ENCODE measurements at places on chromosomes 16 and 17. TPM values are rescaled to one million over a fixed set of nuclear protein-coding genes. Genes with fewer than 3 reads are reported as not detected.

The CES1 gene
- 7.5 TPM for total RNA-seq

The TEX19 gene
- not detected for total RNA-seq

The NPIPA5 gene
- 0.69 TPM for total RNA-seq

The CTRL gene
- 0.89 TPM for total RNA-seq

The LHX1 gene
- total RNA-seq: 2.9 TPM

The GP1BA gene
- total RNA-seq: not detected

The SHISA9 gene
- total RNA-seq: 9.5 TPM

The CPD gene
- total RNA-seq: 182 TPM

- H3K27me3 ChIP-seq: peaks cover 26% of the 10 kb centered on the region
- no peak overlapping the region for H3K27ac ChIP-seq
- H3K36me3 ChIP-seq: no peaks in the 10 kb centered on the region
- DNase-seq: no peak
- H3K4me3 ChIP-seq: no peak overlapping the region
Measured at GRCh38 chr16:73163238-73163815, 115.4 kb upstream of the ZFHX3 start.

- H3K27ac ChIP-seq: no peak overlapping the region
- H3K4me1 ChIP-seq: peaks cover 5% of the 10 kb centered on the region
- no peaks in the 10 kb centered on the region for H3K36me3 ChIP-seq
- DNase-seq: no peak
- peaks cover 34% of the 10 kb centered on the region for H3K27me3 ChIP-seq
Measured at GRCh38 chr16:86075839-86076440, 177.0 kb downstream of the IRF8 start.

GRCh38 chr17:78365561-78366108 is 5.8 kb upstream of the SOCS3 start:
- H3K27me3 ChIP-seq: peaks cover 17% of the 10 kb centered on the region
- peak overlapping the region; percentile 89 for H3K27ac ChIP-seq
- H3K36me3 ChIP-seq: no peaks in the 10 kb centered on the region
- peaks cover 26% of the 10 kb centered on the region for H3K4me1 ChIP-seq

DNA sequence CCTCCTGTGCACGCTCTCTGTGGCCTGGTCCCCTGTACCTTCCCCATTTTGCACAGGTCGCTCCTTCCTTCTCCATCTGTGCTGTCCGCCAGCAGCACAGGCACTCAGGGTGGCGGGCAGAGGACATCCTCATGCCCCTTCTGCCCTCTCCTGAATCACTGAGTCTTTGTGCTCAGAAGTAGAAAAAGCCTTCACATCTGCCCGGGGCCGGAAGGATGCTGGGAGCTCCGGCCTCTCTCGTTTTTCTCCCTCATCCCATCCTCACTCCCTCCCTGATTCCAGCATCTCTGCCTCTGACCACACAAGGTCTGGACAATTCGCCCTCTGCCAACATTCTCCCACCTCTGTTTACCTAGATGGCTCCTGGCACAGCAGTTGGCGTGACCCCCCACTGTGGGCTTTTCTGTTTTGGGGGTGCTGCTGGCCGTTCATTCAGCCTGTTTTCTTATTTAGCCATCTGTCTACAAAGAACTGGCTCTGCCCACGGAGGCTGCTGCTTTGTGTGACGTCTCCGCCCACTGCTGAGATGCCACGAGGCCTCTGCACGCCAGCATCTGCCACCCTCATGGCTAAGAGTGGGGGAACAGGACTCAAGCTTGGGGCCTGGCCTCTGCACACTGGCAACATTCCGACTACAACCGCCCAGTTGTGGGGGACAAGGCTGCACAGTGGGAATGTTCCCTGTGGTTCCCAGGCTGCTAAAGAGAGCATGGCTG is 36.7 kb downstream of the SEC14L5 start:
- DNase-seq: no peak
- H3K27me3 ChIP-seq: no peaks in the 10 kb centered on the region
- H3K36me3 ChIP-seq: peaks cover 2% of the 10 kb centered on the region
- H3K4me1 ChIP-seq: peaks cover 9% of the 10 kb centered on the region
- H3K4me3 ChIP-seq: no peak overlapping the region
- no peak overlapping the region for H3K27ac ChIP-seq

GRCh38 chr17:82505296-82505695 is 14.2 kb upstream of the FOXK2 start:
- H3K27ac ChIP-seq: no peak overlapping the region
- H3K4me1 ChIP-seq: no peaks in the 10 kb centered on the region
- no peak for DNase-seq
- no peaks in the 10 kb centered on the region for H3K27me3 ChIP-seq
- no peak overlapping the region for H3K4me3 ChIP-seq
- no peaks in the 10 kb centered on the region for H3K36me3 ChIP-seq

- DNase-seq: no peak
- peak overlapping the region; percentile 24 for H3K4me3 ChIP-seq
- peaks cover 6% of the 10 kb centered on the region for H3K4me1 ChIP-seq
Measured at GRCh38 chr16:28935924-28936783, 4.4 kb downstream of the CD19 start.

GRCh38 chr16:4103745-4104144 is 12.5 kb downstream of the ADCY9 start:
- H3K4me1 ChIP-seq: no peaks in the 10 kb centered on the region
- H3K27ac ChIP-seq: no peak overlapping the region
- no peaks in the 10 kb centered on the region for H3K27me3 ChIP-seq
- DNase-seq: no peak
- H3K4me3 ChIP-seq: no peak overlapping the region

DNA sequence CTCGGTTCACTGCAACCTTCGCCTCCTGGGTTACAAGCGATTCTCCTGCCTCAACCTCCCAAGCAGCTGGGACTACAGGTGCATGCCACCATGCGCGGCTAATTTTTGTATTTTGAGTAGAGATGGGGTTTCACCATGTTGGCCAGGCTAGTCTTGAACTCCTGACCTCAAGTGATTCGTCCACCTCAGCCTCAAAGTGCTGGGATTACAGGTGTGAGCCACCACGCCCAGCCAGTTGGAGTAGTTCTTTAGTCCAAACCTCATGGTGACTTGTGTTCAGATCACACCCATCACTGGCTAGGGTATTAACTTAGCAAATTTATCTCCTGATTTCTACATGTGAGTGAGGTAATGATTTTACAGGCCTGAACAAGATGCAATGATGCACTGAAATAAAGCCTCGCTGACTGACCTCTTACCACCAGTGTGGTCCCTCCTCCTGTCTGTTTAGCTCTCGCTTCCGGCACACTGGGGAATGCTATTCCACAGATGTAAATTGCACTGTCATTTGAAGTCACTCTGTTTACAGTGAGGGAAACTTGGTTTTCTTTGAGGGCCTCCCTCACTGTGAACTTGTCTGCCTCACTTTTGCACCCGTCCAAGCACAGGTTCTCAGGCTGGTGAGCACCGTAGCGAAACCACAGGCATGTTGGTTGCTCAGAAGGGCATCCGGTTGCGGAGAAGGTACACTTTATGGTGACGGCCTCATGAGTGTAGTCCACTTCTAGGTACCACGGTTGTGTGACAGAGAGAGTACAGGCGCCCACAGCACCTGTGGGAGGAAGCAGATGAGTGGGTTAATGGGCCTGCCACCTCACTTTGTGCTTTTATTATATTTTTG is 5.5 kb downstream of the IGSF6 start:
- H3K27ac ChIP-seq: no peak overlapping the region
- H3K36me3 ChIP-seq: peaks cover 4% of the 10 kb centered on the region
- H3K27me3 ChIP-seq: no peaks in the 10 kb centered on the region
- no peak overlapping the region for H3K4me3 ChIP-seq
- H3K4me1 ChIP-seq: no peaks in the 10 kb centered on the region

DNA sequence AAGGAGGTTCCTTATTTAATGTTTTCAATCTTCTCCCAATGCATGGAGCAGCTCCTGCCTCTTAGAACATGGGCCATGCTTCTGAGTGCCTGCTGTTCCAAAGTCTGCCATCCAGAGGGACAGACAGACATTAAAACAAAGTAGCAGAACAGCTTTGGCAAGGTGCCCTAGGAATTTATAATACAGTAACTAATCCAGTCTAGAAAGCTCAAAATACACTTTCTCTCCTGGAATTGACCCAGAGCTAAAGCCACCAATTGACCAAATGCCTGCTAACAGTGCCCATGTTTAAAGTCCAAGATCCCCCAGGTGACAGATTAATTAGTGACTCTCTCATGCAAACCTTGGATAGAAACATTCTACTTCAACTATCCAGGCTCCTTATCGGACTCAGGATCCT is 11.1 kb upstream of the CHRNE start:
- H3K27ac ChIP-seq: no peak overlapping the region
- H3K36me3 ChIP-seq: no peaks in the 10 kb centered on the region
- DNase-seq: no peak
- peaks cover 8% of the 10 kb centered on the region for H3K4me1 ChIP-seq
- H3K27me3 ChIP-seq: no peaks in the 10 kb centered on the region

DNA sequence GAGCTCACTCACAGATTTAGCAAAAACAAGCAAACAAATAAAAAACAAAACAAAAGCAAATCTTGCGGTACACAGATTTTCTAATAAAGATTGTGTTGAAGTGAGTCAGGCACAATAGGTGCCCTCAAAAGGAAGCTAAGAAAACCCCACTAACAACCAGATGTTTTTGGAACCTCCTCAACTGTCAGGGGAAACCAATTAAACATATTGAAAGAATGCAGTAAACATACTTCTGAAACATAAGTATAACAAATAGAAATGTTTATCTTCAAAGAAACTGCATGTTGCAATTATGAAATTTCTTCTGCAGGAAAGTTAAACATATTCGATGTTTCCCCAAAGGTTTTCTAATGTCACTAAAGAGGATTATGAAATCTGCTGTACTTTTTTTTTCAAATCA is 110.5 kb upstream of the CORO6 start:
- no peaks in the 10 kb centered on the region for H3K36me3 ChIP-seq
- no peak overlapping the region for H3K27ac ChIP-seq
- no peaks in the 10 kb centered on the region for H3K4me1 ChIP-seq
- no peaks in the 10 kb centered on the region for H3K27me3 ChIP-seq
- DNase-seq: no peak
- no peak overlapping the region for H3K4me3 ChIP-seq

DNA sequence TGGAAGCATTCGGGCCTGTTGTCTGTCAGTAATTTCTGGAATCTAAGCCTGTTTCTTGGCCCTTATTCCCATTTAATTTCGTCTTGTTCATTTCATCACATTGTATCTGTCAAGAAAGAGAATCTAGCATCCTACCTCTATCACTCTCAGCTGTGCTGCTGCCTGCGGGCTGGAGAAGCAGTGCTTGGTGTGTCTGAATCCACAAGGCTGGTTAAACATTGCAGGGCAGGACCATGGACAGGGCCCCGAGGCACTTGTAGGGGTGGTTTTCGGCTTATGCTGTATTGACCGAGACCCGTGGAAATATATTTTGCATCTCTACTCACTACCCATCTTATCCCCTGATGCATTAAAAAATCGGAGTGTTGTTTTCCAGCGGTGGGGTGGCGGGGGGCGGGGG is 3.1 kb downstream of the RAB11FIP4 start:
- peak; percentile 71 for DNase-seq
- no peak overlapping the region for H3K27ac ChIP-seq
- H3K4me1 ChIP-seq: peaks cover 37% of the 10 kb centered on the region
- no peak overlapping the region for H3K4me3 ChIP-seq
- H3K27me3 ChIP-seq: peaks cover 11% of the 10 kb centered on the region

- H3K27me3 ChIP-seq: no peaks in the 10 kb centered on the region
- peaks cover 35% of the 10 kb centered on the region for H3K4me1 ChIP-seq
- H3K36me3 ChIP-seq: no peaks in the 10 kb centered on the region
- H3K27ac ChIP-seq: peak overlapping the region; percentile 99
Measured at GRCh38 chr16:22191532-22192260, 14.4 kb upstream of the EEF2K start.

GRCh38 chr17:58417300-58418092 is at the start of gene RNF43:
RNF43 (minus strand) TSS chr17:58417534; CDS start chr17:58415577, 1,957 bp downstream.
- H3K36me3 ChIP-seq: no peaks in the 10 kb centered on the region
- H3K27me3 ChIP-seq: no peaks in the 10 kb centered on the region
- peak; percentile 70 for DNase-seq
- peak within 1 kb of the TSS; percentile 45 for H3K27ac ChIP-seq
- peak within 1 kb of the TSS; percentile 52 for H3K4me3 ChIP-seq

GRCh38 chr16:62681819-62682218 is 645.6 kb upstream of the CDH8 start:
- no peak overlapping the region for H3K4me3 ChIP-seq
- H3K27ac ChIP-seq: no peak overlapping the region
- no peaks in the 10 kb centered on the region for H3K36me3 ChIP-seq
- no peaks in the 10 kb centered on the region for H3K4me1 ChIP-seq
- DNase-seq: no peak

DNA sequence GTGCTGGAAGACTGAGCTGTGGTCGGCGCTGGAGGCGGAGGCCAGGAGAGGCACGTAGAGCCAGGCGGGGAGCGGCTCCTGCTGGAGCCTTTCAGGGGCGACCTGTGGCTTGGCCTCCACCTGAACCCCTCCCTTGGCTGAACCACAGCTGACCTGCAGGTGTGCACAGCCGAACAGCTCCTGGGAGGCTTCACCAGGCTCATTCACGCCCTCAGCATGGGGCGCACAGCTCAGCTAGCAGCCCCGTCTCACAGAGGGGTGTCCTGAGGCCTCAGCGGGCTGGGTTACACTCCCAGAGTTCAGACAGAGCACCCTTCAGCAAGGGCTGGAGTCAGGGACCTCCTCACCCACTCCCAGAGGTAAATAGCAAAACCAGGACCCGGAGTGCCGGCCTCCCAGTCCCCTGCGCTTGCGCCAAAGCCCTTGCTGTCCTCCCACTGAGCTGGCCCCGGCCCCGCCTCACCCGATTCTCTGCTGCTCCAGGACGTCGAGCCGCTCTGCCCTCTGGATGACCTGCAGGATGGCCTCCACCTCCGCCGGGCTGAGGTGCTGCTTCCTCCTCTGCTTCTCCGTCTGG is 31.7 kb downstream of the RPH3AL start:
- no peaks in the 10 kb centered on the region for H3K27me3 ChIP-seq
- no peak overlapping the region for H3K4me3 ChIP-seq
- H3K27ac ChIP-seq: no peak overlapping the region
- no peak for DNase-seq
- H3K4me1 ChIP-seq: peaks cover 22% of the 10 kb centered on the region

DNA sequence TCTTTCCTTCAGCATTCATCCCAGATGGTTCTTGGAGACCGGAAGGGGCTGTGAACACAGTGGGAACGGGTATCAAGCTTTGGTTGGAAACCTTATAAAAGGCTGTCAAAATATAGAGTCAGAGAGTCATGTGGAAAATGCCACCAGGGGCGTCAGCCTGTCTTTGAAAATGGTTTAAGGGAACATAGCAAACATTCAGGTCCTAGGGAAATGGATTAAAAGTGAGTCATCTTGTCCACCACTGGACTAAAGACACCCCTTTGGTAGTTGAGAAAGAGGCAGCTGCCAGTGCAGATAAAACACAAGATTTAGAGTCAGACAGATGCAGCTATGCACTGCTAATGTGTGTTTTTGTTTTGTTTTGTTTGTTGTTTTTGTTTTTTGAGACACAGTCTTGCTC is 47.8 kb upstream of the BCO1 start:
- H3K27ac ChIP-seq: no peak overlapping the region
- no peaks in the 10 kb centered on the region for H3K36me3 ChIP-seq
- no peaks in the 10 kb centered on the region for H3K27me3 ChIP-seq
- H3K4me3 ChIP-seq: no peak overlapping the region

- H3K4me3 ChIP-seq: no peak overlapping the region
- H3K36me3 ChIP-seq: no peaks in the 10 kb centered on the region
Measured at GRCh38 chr16:80082906-80083305, 457.9 kb upstream of the DYNLRB2 start.

GRCh38 chr16:30033270-30033669 is 2.2 kb upstream of the TLCD3B start:
- H3K4me1 ChIP-seq: peaks cover 42% of the 10 kb centered on the region
- peaks cover 2% of the 10 kb centered on the region for H3K27me3 ChIP-seq
- no peak overlapping the region for H3K4me3 ChIP-seq
- H3K27ac ChIP-seq: no peak overlapping the region
- H3K36me3 ChIP-seq: peaks cover 4% of the 10 kb centered on the region
- no peak for DNase-seq

GRCh38 chr16:30119428-30119827 is 3.6 kb downstream of the MAPK3 start:
- DNase-seq: no peak
- H3K27me3 ChIP-seq: no peaks in the 10 kb centered on the region
- peaks cover 21% of the 10 kb centered on the region for H3K4me1 ChIP-seq
- no peak overlapping the region for H3K4me3 ChIP-seq
- peaks cover 60% of the 10 kb centered on the region for H3K36me3 ChIP-seq
